ENCODE measurements at places on chromosomes 3 and 15. TPM values are rescaled to one million over a fixed set of nuclear protein-coding genes. Genes with fewer than 3 reads are reported as not detected.

The LYZL4 gene
- not detected for total RNA-seq

DNA sequence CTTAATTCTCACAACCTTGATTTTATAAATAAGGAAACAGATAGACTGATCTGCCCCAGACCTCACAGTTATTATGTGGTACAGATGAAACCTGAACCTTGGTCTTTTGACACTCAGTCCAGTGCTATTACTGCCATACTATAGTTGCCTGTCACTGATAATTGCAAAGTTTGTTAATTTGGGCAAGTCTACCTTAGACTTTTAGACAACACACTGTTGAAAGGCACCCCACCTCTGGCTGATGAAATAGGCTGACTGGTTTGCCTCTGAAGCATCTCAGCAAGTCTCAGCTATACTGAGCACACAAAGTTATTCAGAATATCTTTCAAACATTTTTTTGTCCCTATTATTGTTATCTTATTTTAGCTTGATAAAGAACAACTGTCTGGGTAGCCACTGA is 53.1 kb upstream of the MAP4 start:
- H3K4me1 ChIP-seq = peaks cover 11% of the 10 kb centered on the region
- no peaks in the 10 kb centered on the region for H3K36me3 ChIP-seq
- no peak for DNase-seq
- no peaks in the 10 kb centered on the region for H3K27me3 ChIP-seq
- H3K27ac ChIP-seq = no peak overlapping the region

- H3K4me3 ChIP-seq = no peak overlapping the region
- no peak for DNase-seq
- H3K36me3 ChIP-seq = no peaks in the 10 kb centered on the region
- no peaks in the 10 kb centered on the region for H3K27me3 ChIP-seq
Measured at GRCh38 chr3:49158103-49158709, 7.9 kb downstream of the CCDC71 start.

DNA sequence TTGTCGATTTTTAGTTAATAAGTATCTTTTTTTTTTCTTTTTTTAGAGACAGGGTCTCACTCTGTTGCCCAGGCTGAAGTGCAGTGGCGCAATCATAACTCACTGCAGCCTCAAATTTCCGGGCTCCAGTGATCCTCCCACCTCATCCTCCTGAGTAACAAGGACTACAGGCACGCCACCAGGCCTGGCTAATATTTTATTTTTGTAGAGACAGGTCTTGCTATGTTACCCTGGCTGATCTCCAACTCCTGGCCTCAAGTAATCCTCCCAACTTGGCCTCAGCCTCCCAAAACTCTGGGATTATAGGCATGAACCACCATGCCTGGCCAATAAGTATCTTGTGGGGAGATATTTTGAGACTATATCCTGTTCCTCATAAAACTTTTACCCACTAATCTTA is 29.4 kb upstream of the ARID3B start:
- H3K4me3 ChIP-seq = no peak overlapping the region
- no peak for DNase-seq
- H3K36me3 ChIP-seq = no peaks in the 10 kb centered on the region
- no peaks in the 10 kb centered on the region for H3K27me3 ChIP-seq
- H3K27ac ChIP-seq = no peak overlapping the region
- H3K4me1 ChIP-seq = no peaks in the 10 kb centered on the region

The TMEM40 gene
- 51.3 TPM for total RNA-seq

The APOD gene
- total RNA-seq = 0.57 TPM

The CGNL1 gene
- total RNA-seq = 11.8 TPM

The CNTN3 gene
- 7.7 TPM for total RNA-seq

The FBXL22 gene
- 1.1 TPM for total RNA-seq

- H3K36me3 ChIP-seq = no peaks in the 10 kb centered on the region
- no peaks in the 10 kb centered on the region for H3K27me3 ChIP-seq
- H3K4me3 ChIP-seq = no peak overlapping the region
- H3K4me1 ChIP-seq = peaks cover 20% of the 10 kb centered on the region
- DNase-seq = no peak
- no peak overlapping the region for H3K27ac ChIP-seq
Measured at GRCh38 chr3:150303768-150304167, 104.3 kb upstream of the TSC22D2 start.
